ENCODE measurements at places on chromosomes 6 and 20. TPM values are rescaled to one million over a fixed set of nuclear protein-coding genes. Genes with fewer than 3 reads are reported as not detected.

The IL17A gene
- not detected for total RNA-seq

The SNAP25 gene
- 3.1 TPM for total RNA-seq

The TNXB gene
- total RNA-seq: 108 TPM

The COL21A1 gene
- 101 TPM for total RNA-seq

The SLC17A9 gene
- 1.7 TPM for total RNA-seq

The SMLR1 gene
- total RNA-seq: not detected

The TMEM244 gene
- total RNA-seq: 0.22 TPM

The PREP gene
- total RNA-seq: 19.8 TPM

The TMC2 gene
- not detected for total RNA-seq

The EDN3 gene
- 17.9 TPM for total RNA-seq

- no peak overlapping the region for H3K27ac ChIP-seq
- peaks cover 9% of the 10 kb centered on the region for H3K4me1 ChIP-seq
These were observed 15.9 kb downstream of the SLC22A23 start for GRCh38 chr6:3440911-3441310.

GRCh38 chr6:166197361-166197760 lies 29.7 kb upstream of the TBXT start:
- H3K27me3 ChIP-seq: peaks cover 9% of the 10 kb centered on the region
- peaks cover 6% of the 10 kb centered on the region for H3K4me1 ChIP-seq
- H3K4me3 ChIP-seq: no peak overlapping the region
- H3K36me3 ChIP-seq: no peaks in the 10 kb centered on the region

DNA sequence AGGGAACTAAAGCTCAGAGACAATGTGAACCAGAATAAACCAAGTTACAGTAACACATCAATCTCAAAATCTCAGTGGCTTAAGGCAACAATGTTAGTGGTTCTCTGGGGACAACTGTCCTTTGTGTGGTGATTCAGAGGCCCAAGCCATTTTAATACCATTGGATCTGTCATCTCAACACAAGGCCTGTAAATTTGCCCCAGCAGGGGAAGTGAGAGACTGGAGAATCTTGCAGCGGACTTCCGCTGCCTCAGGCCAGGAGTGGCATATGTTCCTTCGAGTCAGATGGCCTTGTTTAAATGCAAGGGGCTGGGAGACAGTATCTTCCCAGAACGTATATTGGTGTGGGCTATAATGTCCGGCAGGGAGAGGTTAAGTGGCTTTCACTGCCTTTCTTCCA lies 126.0 kb downstream of the CD83 start:
- no peak overlapping the region for H3K27ac ChIP-seq
- no peaks in the 10 kb centered on the region for H3K4me1 ChIP-seq
- H3K27me3 ChIP-seq: no peaks in the 10 kb centered on the region
- no peak for DNase-seq

DNA sequence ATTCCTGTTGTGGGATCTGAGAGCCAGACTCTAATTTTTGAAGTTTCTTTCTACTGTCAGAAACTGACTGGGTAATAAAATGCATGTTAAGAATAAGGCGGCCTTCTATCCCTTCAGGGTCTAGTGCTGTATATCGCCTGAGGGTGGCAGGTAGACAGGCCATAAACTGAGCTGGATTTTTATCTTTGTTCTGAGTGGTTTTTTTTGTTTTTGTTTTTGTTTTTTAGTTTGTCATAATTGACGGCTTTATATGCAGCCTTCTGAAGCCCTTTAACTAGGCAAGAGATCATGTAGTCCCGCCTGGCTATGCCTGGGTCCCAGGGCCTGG lies 747.7 kb upstream of the ADGRB3 start:
- H3K27me3 ChIP-seq: no peaks in the 10 kb centered on the region
- no peak overlapping the region for H3K27ac ChIP-seq
- no peaks in the 10 kb centered on the region for H3K36me3 ChIP-seq
- H3K4me3 ChIP-seq: no peak overlapping the region
- H3K4me1 ChIP-seq: no peaks in the 10 kb centered on the region

DNA sequence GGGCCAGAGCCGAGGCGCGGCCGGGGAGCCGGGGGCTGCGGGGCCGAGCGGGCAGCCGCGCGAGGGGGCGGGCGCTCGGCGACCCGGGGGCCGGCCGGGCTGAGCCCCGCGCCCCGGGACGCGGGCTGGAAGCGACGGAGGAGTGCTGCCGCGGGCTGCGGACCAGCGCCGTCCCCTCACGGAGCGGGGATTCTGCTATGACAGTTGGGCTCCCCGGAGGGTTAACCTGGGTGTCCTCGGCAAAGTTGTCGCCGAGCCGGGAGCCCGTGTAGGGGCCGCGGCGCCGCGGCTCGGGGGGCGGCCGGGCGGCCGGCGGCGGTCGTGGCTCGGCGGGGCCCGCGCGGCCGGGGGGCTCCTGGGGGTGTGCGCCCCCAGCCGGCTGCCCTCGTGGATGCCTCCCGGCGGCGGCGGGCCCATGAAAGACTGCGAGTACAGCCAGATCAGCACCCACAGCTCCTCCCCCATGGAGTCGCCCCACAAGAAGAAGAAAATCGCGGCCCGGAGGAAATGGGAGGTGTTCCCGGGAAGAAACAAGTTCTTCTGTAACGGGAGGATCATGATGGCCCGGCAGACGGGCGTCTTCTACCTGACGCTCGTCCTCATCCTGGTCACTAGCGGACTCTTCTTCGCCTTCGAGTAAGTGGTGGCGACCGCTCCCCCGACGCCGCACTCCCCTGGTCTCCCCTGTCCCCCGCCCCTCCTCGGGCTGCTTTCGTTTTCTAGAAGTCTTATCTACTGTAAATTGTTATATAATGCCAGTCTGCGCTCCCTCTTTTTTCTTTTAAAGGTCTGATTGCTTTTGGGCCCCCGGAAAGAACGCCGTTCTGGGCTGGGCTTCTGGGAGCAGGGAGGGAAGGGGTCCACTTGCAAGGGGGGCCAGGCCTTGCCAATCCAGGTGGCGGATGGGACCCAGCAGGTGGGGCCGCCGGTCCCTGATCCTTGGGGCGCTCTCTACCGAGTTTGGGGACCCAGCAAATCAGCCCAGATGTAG lies 936 bp downstream of the ZDHHC14 start:
- no peaks in the 10 kb centered on the region for H3K27me3 ChIP-seq
- DNase-seq: peak; percentile 64
- peak overlapping the region; percentile 88 for H3K4me3 ChIP-seq
- no peak overlapping the region for H3K27ac ChIP-seq
- no peaks in the 10 kb centered on the region for H3K36me3 ChIP-seq

GRCh38 chr6:39422238-39422637 lies 99.7 kb upstream of the KCNK16 start:
- peaks cover 9% of the 10 kb centered on the region for H3K4me1 ChIP-seq
- H3K27ac ChIP-seq: no peak overlapping the region
- H3K27me3 ChIP-seq: no peaks in the 10 kb centered on the region
- DNase-seq: peak; percentile 77

- H3K27ac ChIP-seq: no peak overlapping the region
- no peak overlapping the region for H3K4me3 ChIP-seq
- H3K27me3 ChIP-seq: no peaks in the 10 kb centered on the region
- H3K36me3 ChIP-seq: peaks cover 4% of the 10 kb centered on the region
These were observed 20.0 kb downstream of the PNLDC1 start for GRCh38 chr6:159819932-159820640.

DNA sequence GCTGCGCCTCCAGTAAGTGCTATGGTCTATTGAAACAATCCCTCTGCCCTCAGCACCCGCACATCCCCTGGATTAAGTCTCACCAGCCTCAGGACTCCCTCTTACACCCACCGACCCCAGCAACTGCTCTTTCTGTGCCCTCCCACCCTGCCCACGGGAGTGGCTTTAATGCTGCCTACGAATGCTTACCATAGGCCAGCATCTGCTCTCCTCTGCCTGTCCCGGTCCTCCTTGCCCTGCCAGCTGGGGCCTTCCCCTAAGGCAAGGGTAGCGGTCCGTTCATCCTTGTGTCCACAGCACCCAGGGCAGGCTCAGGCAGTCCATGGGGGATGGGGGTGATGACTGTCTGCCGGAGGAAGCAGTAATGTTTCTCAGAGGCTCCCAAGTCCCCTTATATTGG lies 4.1 kb downstream of the EBF4 start:
- H3K4me3 ChIP-seq: no peak overlapping the region
- peaks cover 8% of the 10 kb centered on the region for H3K4me1 ChIP-seq
- no peaks in the 10 kb centered on the region for H3K36me3 ChIP-seq

GRCh38 chr6:132067286-132067685 lies 116.1 kb upstream of the CCN2 start:
- H3K4me3 ChIP-seq: no peak overlapping the region
- H3K27me3 ChIP-seq: no peaks in the 10 kb centered on the region
- H3K36me3 ChIP-seq: no peaks in the 10 kb centered on the region
- H3K27ac ChIP-seq: peak overlapping the region; percentile 37
- peak; percentile 82 for DNase-seq

DNA sequence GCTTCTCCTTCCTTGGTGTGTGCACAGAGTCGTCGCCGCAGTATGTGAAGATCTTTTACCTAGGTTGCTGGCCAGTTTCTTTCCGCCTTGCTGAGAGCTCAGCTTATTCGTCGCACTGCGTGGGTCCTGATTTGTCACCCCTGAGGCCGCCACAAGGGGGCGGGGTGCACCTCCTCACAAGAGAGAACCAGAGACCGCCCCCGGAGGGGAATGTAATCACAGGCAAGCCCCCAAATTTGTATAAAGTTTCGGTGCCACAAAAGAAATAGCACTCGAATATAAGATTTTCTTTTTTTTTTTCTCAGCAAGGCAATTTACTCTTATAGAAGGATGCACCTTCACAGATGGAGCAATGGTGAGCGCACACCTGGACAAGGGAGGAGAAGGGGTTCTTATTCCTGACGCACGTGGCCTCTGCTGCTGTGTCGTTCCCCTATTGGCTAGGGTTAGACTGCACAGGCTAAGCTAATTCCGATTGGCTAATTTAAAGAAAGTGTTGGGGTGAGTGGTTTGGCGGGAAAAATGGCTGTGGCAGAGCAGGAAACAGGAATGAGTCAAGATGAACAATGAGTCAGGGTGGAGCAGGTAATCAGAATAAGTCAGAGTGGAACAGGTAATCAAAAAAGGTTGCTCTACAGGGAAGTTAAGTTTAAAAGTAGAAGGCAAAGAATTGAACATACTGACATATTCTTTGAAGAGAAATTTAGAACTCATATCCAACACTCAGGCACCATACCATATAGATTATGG lies 19.5 kb downstream of the NCOA3 start:
- peaks cover 9% of the 10 kb centered on the region for H3K36me3 ChIP-seq
- H3K27me3 ChIP-seq: no peaks in the 10 kb centered on the region
- no peak overlapping the region for H3K27ac ChIP-seq
- no peaks in the 10 kb centered on the region for H3K4me1 ChIP-seq

DNA sequence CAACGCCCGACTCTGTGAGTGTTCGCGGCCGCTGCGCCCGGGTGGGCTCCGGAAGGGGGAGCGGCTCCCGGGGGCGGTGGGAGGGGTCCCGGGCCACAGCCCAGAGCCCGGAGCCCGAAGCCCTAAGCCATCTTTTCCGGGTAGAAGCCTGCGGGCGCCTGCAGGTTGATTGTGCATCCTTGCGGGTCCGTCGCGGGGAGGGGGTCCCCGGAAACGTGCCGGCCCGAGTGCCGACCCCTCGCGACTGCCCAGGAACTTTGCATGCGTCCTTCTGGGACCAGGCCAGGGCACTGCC lies 413 bp downstream of the PTPRA start:
- H3K4me1 ChIP-seq: peaks cover 36% of the 10 kb centered on the region
- peak; percentile 81 for DNase-seq
- peaks cover 26% of the 10 kb centered on the region for H3K27me3 ChIP-seq

DNA sequence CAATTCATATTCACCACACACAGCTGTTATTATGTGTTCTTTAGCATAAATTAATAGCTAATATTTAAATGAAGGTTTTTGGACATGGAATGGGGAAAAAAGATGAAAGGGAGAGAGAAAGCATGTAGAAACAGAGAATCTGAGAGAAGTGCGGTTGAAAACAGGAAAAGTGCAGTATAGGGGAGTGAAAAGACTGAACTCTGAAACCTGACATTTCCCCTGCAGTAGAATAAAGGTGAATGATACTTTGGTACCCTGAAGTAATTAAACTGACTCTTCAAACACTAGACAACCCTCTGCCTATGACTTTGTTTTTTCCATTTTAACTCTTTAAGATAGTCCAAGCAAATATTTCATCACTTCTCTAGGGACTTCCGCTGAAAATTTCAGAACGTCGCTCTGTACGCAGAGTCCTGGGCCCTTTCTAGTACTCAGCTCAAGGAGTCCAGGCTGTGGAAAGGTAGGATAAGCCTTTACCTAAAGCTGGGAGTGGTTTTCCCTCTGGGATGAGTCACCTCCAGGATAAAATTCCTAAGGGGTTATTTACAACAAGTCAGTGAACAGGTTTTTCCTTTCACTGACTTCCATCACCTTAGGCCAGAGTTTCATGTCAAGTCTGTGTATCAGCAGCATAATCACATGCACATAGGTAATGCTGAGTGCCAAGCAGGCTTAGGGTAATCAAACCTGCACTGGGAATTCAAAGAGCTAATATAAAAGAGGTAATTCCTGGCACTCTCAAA lies 614.5 kb downstream of the PKHD1 start:
- H3K4me3 ChIP-seq: no peak overlapping the region
- H3K27me3 ChIP-seq: no peaks in the 10 kb centered on the region

GRCh38 chr20:54308804-54309203 lies 100.9 kb downstream of the PFDN4 start:
- no peak overlapping the region for H3K27ac ChIP-seq
- H3K4me3 ChIP-seq: no peak overlapping the region
- H3K36me3 ChIP-seq: no peaks in the 10 kb centered on the region
- H3K4me1 ChIP-seq: peaks cover 3% of the 10 kb centered on the region

- peaks cover 9% of the 10 kb centered on the region for H3K4me1 ChIP-seq
- H3K4me3 ChIP-seq: no peak overlapping the region
- H3K27me3 ChIP-seq: no peaks in the 10 kb centered on the region
- no peaks in the 10 kb centered on the region for H3K36me3 ChIP-seq
These were observed 11.0 kb upstream of the MYBL2 start for GRCh38 chr20:43655937-43656336.

- no peak for DNase-seq
- no peaks in the 10 kb centered on the region for H3K4me1 ChIP-seq
- H3K4me3 ChIP-seq: no peak overlapping the region
- H3K27me3 ChIP-seq: no peaks in the 10 kb centered on the region
- H3K36me3 ChIP-seq: peaks cover 2% of the 10 kb centered on the region
- no peak overlapping the region for H3K27ac ChIP-seq
These were observed 283.6 kb downstream of the CDKAL1 start for GRCh38 chr6:20817806-20818320.

GRCh38 chr6:16816891-16817290 lies 55.6 kb upstream of the ATXN1 start:
- no peak overlapping the region for H3K27ac ChIP-seq
- DNase-seq: peak; percentile 42
- no peaks in the 10 kb centered on the region for H3K4me1 ChIP-seq
- no peak overlapping the region for H3K4me3 ChIP-seq

DNA sequence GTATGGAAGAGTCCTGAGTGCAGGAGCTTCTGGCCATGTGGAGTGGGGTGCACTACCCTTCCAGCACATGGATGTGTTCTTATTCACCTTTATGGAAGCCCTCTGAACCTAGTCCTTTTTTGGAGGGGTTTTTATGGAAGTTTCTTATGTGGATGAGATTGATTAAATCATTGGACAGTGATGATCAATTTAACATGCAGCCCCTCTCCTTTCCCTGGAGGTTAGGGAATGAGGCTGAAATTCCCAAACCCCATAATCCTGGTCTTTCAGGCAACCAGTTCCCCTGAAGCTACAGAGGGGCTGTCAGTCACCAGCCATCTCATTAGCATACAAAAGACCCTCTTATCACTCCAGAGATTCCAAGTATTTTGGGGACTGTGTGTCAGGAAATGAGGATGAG lies 183.9 kb upstream of the MAP3K7 start:
- H3K27ac ChIP-seq: no peak overlapping the region
- H3K4me3 ChIP-seq: no peak overlapping the region
- no peaks in the 10 kb centered on the region for H3K4me1 ChIP-seq
- H3K36me3 ChIP-seq: no peaks in the 10 kb centered on the region
- DNase-seq: no peak
